ENCODE measurements at places on chromosomes 2 and 18. TPM values are rescaled to one million over a fixed set of nuclear protein-coding genes. Genes with fewer than 3 reads are reported as not detected.
A peak's percentile ranks its signal among the peaks of the same experiment; 100 is the strongest.

Gene MSGN1
- polyA plus RNA-seq: not detected

Gene PLEK
- 0.28 TPM for polyA plus RNA-seq

Gene CROCC2
- not detected for polyA plus RNA-seq

Gene MDH1B
- 0.91 TPM for polyA plus RNA-seq

Gene ABCB11
- polyA plus RNA-seq: 0.03 TPM

Gene GALNT13
- not detected for polyA plus RNA-seq

Gene ABHD3
- 31.6 TPM for polyA plus RNA-seq

Gene ZBTB7C
- polyA plus RNA-seq: 0.58 TPM

Gene UPP2
- polyA plus RNA-seq: not detected

- H3K27me3 ChIP-seq: no peaks in the 10 kb centered on the region
- H3K36me3 ChIP-seq: peaks cover 1% of the 10 kb centered on the region
- DNase-seq: no peak
- peaks cover 33% of the 10 kb centered on the region for H3K4me1 ChIP-seq
- no peak overlapping the region for H3K4me3 ChIP-seq
- H3K27ac ChIP-seq: peak overlapping the region; percentile 37
Measured at GRCh38 chr2:159030674-159031380, 62.4 kb downstream of the TANC1 start.

DNA sequence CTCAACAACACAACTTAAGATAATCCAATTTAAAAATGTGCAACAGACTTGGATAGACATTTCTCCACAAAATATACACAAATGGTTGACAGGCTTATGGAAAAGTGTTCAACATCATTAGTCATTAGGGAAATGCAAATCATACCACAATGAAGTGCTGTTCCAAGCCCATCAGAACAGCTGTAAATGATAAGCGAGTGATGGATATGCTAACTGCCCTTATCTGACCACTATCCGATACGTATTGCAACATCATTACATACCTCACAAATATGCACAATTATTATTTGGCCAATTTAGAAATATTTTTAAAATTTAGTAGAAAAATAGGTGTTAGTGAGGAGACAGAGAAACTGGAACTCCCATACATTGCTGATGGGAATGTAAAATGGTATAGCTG lies 62.2 kb downstream of the PPP4R1 start:
- no peak overlapping the region for H3K4me3 ChIP-seq
- H3K27ac ChIP-seq: no peak overlapping the region
- no peaks in the 10 kb centered on the region for H3K27me3 ChIP-seq
- DNase-seq: no peak
- H3K4me1 ChIP-seq: peaks cover 2% of the 10 kb centered on the region

DNA sequence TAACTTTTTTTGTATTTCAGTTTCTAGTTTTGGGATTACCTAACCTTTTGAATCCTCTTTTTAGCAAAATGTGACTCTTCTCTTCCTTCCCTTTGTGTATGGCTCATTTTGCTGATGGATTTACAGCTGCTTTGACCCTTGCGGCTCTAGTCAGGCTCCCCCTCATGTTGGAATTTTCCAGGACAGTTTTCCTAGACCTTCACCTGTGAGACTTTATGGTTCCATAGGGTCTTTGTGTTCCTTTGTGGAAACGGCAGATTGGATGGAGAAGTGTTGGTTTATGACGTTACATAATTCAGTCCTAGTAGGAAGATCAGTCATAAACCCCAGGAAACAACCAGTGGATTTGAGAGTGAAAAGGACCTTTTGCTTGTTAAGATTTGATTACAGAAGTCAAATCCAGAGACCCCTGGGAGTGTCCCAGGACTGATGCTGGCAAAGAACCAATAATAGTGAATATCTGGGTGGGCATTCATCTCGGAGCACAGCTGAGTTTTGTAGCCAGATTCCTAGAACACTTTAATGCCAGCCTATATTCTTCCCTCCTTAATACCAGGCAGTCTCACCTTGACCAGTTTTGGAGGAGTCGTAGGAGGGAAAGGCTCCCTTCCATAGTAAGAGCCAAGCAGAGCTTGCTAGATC lies 42.7 kb downstream of the SOCS6 start:
- H3K27me3 ChIP-seq: no peaks in the 10 kb centered on the region
- H3K27ac ChIP-seq: no peak overlapping the region
- peaks cover 33% of the 10 kb centered on the region for H3K4me1 ChIP-seq

- no peaks in the 10 kb centered on the region for H3K36me3 ChIP-seq
- no peak overlapping the region for H3K27ac ChIP-seq
- DNase-seq: no peak
- H3K4me3 ChIP-seq: no peak overlapping the region
- H3K4me1 ChIP-seq: no peaks in the 10 kb centered on the region
Measured at GRCh38 chr2:71602581-71602980, 149.2 kb downstream of the DYSF start.

DNA sequence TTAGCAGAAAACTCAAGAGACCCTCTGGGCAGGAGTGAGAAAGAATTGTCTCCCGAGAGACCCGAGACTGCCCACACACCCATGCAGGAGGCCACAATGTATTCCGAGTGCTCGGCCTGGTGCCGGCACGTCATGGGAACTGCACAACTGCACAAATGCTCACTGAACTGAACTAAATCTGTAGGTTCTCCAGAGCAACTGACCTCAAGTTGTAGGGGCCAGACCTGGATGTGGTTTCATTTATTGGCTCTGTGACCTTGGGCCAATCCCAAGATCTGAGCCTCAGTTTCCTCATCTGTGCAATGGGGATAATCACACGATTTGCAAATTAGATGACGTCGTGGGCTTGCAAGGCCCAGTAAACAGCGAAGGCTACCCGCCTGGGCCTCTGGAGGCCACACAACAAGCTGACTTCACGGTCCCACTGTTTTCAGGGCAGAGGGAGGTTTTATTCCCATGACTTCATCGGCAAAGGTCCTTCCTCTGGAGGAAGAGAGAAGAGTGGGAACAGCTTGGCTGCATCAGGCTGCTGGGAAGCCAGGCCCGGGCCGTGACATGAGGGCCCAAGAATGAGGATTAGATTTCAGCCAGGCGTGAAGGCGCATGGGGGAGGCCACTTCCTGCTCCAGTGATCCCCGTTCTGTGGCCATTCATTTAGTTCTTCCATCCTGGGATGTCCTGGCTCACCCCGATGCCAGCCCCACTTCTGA lies 3.6 kb upstream of the ERFE start:
- no peak overlapping the region for H3K27ac ChIP-seq
- no peak overlapping the region for H3K4me3 ChIP-seq
- DNase-seq: no peak
- no peaks in the 10 kb centered on the region for H3K4me1 ChIP-seq

GRCh38 chr2:79630972-79631557 lies 118.2 kb downstream of the CTNNA2 start:
- H3K4me1 ChIP-seq: no peaks in the 10 kb centered on the region
- no peak for DNase-seq

- H3K27ac ChIP-seq: no peak overlapping the region
- H3K4me3 ChIP-seq: no peak overlapping the region
- peaks cover 3% of the 10 kb centered on the region for H3K4me1 ChIP-seq
- peaks cover 23% of the 10 kb centered on the region for H3K27me3 ChIP-seq
- no peak for DNase-seq
Measured at GRCh38 chr2:189585226-189585756, 4.7 kb upstream of the SLC40A1 start.

DNA sequence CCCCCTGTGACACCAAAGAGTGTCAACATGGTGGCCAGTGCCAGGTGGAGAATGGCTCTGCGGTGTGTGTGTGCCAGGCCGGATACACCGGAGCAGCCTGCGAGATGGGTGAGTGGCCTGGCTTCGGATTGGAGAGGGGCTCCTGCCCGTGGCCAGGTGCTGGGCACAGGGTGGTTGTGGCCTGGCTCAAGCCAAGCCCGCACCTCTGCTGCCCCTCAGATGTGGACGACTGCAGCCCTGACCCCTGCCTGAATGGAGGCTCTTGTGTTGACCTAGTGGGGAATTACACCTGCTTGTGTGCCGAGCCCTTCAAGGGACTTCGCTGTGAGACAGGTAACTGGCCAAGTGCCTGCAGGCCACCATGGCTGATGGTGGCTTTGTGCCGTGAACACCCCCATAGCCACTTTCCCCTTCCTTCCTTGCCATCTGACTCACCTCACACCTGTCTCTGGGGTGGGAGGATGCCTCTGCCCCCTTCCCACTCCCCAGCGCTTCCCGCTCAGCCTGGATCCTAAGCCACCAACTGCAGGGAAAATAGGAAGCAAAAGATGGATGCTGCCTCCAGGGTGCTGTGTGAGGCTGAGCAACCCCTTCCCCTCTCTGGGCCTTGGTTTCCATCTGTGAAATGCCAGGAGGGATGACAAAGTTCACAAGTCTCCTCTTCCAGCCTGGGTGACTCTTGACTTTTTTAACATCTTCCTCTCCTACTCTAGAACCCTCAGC lies 41.8 kb downstream of the SNED1 start:
- no peak overlapping the region for H3K4me3 ChIP-seq
- peaks cover 8% of the 10 kb centered on the region for H3K4me1 ChIP-seq
- H3K27me3 ChIP-seq: peaks cover 31% of the 10 kb centered on the region
- H3K27ac ChIP-seq: no peak overlapping the region
- H3K36me3 ChIP-seq: no peaks in the 10 kb centered on the region
- no peak for DNase-seq

GRCh38 chr2:240432820-240433801 lies 2.4 kb upstream of the GPC1 start:
- H3K36me3 ChIP-seq: no peaks in the 10 kb centered on the region
- H3K27ac ChIP-seq: peak overlapping the region; percentile 95
- no peak for DNase-seq

DNA sequence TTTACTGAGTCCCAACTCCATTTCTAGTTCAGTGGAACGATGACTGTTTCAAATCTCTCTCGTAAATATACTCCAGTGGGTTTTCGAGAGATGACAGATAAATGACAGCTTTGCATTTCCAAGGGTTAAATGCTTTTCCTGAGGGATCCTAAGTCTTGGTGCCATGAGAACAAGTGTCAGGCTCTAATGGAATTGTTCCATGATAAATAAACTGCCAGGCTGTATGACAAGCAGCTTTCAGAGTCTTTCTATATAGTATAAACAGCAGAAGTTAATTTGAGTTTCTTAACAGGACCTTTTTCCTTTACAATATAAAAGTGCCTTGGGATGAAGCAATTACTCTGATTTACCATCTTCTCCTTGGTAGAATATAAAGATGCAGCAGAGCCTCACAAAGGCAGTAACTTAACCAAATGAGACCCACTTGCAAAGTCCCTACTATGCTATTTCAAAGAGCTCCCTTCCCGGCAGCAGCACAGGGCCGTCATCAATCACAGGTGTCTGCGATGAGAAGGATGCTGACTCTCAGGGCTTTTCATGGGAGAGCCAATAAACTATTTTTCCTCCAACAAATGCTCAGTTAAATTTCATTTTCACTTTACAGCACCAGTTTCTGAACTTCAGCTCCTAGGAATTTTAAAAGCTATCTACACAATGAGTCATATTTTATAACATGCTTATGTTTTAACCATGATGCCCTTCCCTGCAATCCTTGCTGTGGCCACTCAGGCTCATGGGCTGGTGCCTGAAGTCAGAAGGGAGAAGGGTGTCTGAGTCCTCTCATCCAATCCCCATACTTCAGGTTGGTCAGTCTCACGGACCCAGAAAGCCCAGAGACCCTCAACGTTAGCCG lies 123.8 kb downstream of the AFF3 start:
- H3K4me1 ChIP-seq: no peaks in the 10 kb centered on the region
- no peaks in the 10 kb centered on the region for H3K36me3 ChIP-seq
- no peak overlapping the region for H3K4me3 ChIP-seq
- no peaks in the 10 kb centered on the region for H3K27me3 ChIP-seq
- DNase-seq: no peak

- peak; percentile 19 for DNase-seq
- H3K36me3 ChIP-seq: no peaks in the 10 kb centered on the region
- no peaks in the 10 kb centered on the region for H3K4me1 ChIP-seq
- H3K4me3 ChIP-seq: no peak overlapping the region
Measured at GRCh38 chr18:6920099-6920955, 190.8 kb downstream of the ARHGAP28 start.

GRCh38 chr2:192184349-192184748 lies 10.4 kb downstream of the TMEFF2 start:
- H3K4me3 ChIP-seq: no peak overlapping the region
- H3K27ac ChIP-seq: no peak overlapping the region
- H3K4me1 ChIP-seq: no peaks in the 10 kb centered on the region
- no peak for DNase-seq

DNA sequence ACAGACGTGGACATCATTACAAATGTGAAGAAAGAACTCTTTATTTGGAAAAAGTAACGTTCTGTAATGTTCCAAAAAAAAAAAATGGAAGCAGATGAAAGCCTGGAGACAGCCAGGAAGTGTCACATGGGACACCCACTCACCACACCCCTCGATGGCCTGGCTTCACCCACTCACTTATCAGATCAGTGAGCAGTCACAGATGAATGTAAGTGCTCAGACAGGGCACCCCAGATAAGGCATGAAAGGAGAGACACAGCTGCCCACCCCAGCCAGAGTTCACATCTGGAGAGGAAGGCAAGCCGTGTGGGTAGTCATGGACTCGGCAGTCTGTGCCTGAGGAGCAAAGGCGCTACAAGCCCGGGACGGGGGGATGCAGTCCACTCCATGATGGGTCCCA lies 105.2 kb downstream of the SEPTIN10 start:
- H3K4me1 ChIP-seq: no peaks in the 10 kb centered on the region
- no peak overlapping the region for H3K4me3 ChIP-seq
- H3K36me3 ChIP-seq: no peaks in the 10 kb centered on the region
- no peak overlapping the region for H3K27ac ChIP-seq

DNA sequence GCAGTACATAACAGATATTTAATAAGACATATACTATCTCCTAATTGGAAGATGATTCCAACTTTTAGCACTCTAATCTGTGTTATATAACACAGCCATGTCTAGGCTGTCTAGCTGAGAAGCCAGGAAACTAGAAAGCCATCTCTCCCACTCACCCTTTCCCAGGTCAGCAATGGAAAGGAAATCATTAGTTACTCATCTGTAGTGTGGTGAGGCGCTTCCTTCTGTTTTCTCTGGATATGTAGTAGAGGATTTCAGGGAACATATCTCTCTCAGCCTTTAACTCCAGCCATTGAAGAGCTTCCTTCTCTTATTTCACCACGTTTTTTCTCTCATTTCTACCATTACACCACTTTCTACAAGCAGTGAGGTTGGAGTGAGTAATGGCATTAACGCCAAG lies 19.4 kb downstream of the RBBP8 start:
- no peaks in the 10 kb centered on the region for H3K27me3 ChIP-seq
- peaks cover 45% of the 10 kb centered on the region for H3K36me3 ChIP-seq
- no peaks in the 10 kb centered on the region for H3K4me1 ChIP-seq
- DNase-seq: no peak
- no peak overlapping the region for H3K4me3 ChIP-seq
- no peak overlapping the region for H3K27ac ChIP-seq

- DNase-seq: no peak
- no peaks in the 10 kb centered on the region for H3K4me1 ChIP-seq
- H3K27me3 ChIP-seq: no peaks in the 10 kb centered on the region
- H3K36me3 ChIP-seq: no peaks in the 10 kb centered on the region
- H3K4me3 ChIP-seq: no peak overlapping the region
Measured at GRCh38 chr2:191927991-191928390, 81.1 kb upstream of the CAVIN2 start.

DNA sequence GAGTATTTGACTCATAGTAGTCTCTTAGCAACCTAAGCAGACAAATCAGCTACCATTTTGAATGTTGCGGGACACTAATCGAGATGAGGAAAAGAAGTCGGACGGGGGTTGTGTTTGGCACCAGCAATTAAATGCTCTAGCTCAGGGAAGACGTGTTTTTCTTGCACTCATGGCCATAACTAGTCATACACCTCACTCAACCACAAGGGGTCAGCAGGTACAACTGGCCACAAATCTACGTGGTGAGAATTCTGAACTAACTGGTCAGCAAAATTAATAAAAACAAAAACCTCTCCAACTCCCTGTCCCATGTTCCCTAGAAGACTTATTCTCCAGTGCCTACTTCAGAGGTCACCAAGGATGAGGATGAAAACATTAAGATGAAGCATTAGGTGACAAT lies 1467.8 kb downstream of the DPP10 start:
- H3K4me1 ChIP-seq: no peaks in the 10 kb centered on the region
- no peaks in the 10 kb centered on the region for H3K36me3 ChIP-seq
- no peaks in the 10 kb centered on the region for H3K27me3 ChIP-seq
- H3K4me3 ChIP-seq: no peak overlapping the region
- DNase-seq: no peak

All from keratinocyte (primary cell).